ENCODE measurements at places on chromosomes 5 and 9. TPM values are rescaled to one million over a fixed set of nuclear protein-coding genes. Genes with fewer than 3 reads are reported as not detected.

Gene PTPN3
- 19.5 TPM for total RNA-seq

Gene FRMD3
- 2.1 TPM for total RNA-seq

Gene HAVCR2
- total RNA-seq = 2.3 TPM

Gene PLCXD3
- 1.6 TPM for total RNA-seq

Gene TTLL11
- 14.5 TPM for total RNA-seq

Gene LCN1
- not detected for total RNA-seq

Gene TAF11L5
- total RNA-seq = not detected

Gene AGTPBP1
- 13.0 TPM for total RNA-seq

Gene PCDHB7
- not detected for total RNA-seq

Gene SLC23A1
- 0.78 TPM for total RNA-seq

Gene TMC1
- total RNA-seq = not detected

Gene IL13
- not detected for total RNA-seq

Gene CTNNAL1
- total RNA-seq = 15.8 TPM

Gene IL12B
- total RNA-seq = not detected

Gene IL7R
- 13.5 TPM for total RNA-seq

Gene QRFP
- total RNA-seq = not detected

Gene AQP7
- 29.7 TPM for total RNA-seq

Gene PTPRD
- total RNA-seq = 4.3 TPM

Gene UBQLN1
- total RNA-seq = 45.8 TPM

Gene POMT1
- 22.1 TPM for total RNA-seq

Gene DBH
- not detected for total RNA-seq

Gene ADAMTSL2
- total RNA-seq = 21.8 TPM

Gene PTGES
- total RNA-seq = 0.66 TPM

Gene UNC5A
- total RNA-seq = 0.66 TPM

Gene CYSRT1
- total RNA-seq = not detected

Gene OR1B1
- not detected for total RNA-seq

Gene ESM1
- total RNA-seq = not detected

Gene ZNF189
- total RNA-seq = 25.1 TPM

Gene NAIP
- 27.0 TPM for total RNA-seq

Gene BTNL3
- 0.26 TPM for total RNA-seq

Gene ARAP3
- total RNA-seq = 3.9 TPM
